ENCODE measurements at places on chromosomes 1 and 21.

DNA sequence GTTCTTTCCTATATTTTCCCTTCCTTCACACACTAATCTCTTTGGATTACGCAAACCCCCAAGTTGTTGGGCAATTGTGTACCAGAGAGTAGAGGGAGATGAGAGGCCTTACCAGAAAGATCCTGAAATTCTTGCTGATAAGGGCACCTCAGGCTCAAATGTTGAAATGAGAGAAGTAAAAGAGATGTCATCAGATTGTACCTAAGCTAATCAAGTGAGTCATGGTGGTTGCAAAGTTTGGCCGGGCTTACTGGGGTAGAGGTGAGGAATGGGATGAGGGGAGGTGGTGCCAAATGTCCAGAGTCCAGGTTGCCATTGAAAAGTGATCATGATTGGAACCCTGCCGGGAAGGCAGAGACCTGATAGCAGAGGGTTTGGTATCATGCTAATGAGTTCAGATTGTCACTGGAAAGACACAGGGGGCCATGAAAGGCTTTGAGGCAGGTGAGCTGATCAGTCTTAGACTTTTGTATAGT, 43.1 kb downstream of the OPTC start:
- no peak for DNase-seq

GRCh38 chr21:32270748-32271147, 8.1 kb downstream of the MIS18A start:
- no peak for DNase-seq

DNA sequence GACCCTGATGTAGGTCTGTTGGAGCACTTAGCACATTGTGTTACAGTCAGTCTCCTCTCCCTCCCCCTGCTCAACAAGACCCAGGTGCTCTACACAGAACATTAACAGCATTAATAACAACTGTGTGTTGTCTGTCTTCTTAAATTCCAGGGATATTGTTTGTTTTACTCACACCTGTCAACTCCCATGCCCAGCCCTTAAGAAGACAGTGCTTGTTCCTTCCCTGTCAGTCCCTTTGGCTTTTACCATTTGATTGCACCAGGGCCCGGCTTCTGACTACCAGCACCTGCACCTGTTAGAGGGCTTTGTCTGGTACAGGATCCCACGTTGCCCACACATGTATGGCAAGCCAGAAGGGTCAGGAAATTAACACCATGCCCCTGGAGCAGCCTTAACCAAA, 11.7 kb downstream of the RIMKLA start:
- no peak for DNase-seq

GRCh38 chr1:226574591-226575435, 26.2 kb downstream of the STUM start:
- DNase-seq: no peak

DNA sequence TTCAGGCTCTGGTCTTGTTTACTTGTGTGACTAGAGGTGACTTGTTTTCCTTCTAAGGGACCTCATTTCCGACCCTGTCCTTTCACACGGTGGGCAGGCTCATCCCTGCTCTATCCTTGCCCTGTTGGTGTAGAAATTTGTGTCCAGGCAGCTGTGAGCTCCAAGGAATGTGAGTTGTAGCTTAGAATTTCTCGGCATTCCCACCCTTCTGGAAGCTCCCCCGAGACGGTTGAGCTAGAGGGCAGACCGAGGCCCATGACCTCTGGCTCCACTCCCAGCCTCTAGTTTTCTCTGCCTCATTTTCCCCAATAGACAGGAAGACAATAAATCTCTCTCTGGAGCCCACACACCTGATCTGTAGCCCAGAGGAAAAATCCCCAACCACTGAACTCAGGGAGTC, 100.9 kb downstream of the NAV1 start:
- DNase-seq: no peak

GRCh38 chr1:156124557-156125483, 10.3 kb downstream of the LMNA start:
- no peak for DNase-seq

DNA sequence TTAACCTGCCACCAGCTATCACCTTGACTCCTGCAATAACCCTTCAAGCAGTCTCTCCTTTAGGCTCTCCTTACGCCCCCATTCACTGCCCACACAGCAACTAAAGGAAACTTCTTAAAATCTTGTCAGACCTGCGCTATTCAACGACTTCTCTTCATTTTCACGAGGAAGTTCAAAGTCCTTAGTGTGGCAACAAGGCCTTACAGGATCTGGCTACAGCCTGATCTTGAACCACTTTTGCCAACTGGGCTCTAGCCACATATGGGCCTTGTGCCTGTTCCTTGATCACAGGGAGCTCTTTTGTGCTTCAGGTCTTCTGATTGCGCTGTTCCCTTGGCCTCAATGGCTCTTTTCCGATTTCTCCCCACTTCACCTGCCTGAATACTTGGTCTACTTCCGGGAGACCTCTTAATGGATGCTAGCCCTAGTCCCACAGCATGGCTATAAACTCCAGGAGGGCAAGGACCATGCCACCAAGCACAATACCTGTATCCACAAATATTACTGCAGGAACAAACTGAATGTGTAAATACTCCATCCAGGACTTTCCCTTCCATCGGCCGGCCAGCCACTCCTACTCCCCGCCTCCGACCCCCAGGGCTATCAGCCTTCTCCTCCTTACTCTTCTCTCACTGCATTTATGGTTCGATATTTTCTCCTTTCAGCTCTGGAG, 2.3 kb upstream of the CTNNBIP1 start:
- DNase-seq: no peak

DNA sequence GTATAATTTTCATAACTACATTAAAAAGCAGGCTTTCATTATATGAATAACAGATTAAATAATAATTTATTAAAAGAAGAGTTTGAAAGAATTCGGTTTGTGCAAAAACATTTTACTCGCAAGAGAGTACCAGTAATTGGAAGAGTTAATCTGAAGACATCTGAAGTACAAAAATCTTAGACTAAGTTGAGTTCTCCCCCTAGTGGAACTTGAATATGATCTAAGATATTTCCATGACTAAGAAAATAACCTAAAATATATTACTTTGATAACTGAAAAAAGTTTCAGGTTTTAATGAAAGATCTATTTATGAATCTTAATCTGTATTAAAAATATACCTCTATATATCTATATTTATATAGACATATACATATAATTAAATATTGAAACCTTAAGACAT, 112.5 kb upstream of the GFI1 start:
- no peak for DNase-seq

DNA sequence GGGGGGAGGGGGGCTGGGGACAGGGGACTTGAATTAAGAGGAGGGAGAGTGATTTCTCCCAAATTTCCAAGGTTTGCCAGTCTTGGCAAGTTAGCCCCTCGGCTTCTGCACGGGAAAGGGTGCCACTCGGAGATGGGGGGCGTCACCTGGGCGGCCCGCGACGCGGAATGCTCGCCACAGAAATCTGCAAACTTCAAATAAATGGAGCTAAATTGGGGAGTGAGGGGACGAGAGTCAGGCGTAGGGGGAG, 885 bp upstream of the SSBP3 start:
- DNase-seq: no peak

- DNase-seq: no peak
These were observed 213.5 kb upstream of the MAP1LC3C start for GRCh38 chr1:242212401-242212800.

GRCh38 chr1:107920999-107921398, 44.0 kb downstream of the VAV3 start:
- DNase-seq: no peak

GRCh38 chr1:218164930-218165700, 120.0 kb upstream of the RRP15 start:
- no peak for DNase-seq

GRCh38 chr1:89975540-89976125, 19.3 kb upstream of the ZNF326 start:
- DNase-seq: no peak

GRCh38 chr1:91757763-91758460, 128.0 kb downstream of the TGFBR3 start:
- no peak for DNase-seq

DNA sequence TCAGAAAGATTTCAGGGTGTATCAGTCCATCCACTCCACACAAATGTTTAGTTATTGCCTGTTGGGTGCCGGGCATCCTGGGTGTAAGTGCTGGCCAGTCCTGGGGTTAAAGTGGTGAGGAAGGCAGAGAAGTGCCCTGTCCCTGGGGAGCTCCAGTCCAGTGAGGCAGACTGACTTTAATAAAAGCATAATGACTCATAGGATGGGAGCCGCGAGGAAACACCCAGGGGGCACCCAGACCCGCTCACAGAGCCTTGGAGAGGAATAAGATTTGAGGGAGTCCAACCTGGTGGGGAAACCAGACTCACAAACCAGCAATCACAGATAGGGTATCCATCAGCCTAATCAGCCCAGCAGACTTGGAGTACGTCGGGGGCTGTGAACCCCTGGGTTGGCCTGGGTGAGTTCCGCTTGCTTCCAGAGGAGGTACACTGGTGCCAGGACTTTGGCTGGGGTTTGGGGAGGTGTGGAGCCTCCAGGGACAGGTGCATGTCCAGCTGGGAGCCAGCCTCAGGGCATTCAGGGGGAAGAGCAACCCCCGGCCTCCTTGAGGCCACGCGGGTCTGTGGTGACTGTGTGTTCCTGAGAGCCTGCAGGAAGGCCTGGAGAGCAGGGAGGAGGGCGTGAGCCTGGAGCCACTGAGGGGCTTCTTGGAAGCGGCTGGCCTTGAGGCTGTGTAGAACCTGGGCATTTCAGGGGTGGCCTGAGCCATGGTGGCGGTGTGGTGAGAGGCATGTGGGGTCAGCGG, 3.7 kb downstream of the PEAR1 start:
- DNase-seq: no peak

GRCh38 chr1:37480125-37480466, 5.7 kb downstream of the ZC3H12A start:
- DNase-seq: no peak
